CD4-positive, alpha-beta T cell treated with Interleukin-21 for 1 hour (primary cell): ENCODE measurements at places on chromosomes 1 and 21.

DNA sequence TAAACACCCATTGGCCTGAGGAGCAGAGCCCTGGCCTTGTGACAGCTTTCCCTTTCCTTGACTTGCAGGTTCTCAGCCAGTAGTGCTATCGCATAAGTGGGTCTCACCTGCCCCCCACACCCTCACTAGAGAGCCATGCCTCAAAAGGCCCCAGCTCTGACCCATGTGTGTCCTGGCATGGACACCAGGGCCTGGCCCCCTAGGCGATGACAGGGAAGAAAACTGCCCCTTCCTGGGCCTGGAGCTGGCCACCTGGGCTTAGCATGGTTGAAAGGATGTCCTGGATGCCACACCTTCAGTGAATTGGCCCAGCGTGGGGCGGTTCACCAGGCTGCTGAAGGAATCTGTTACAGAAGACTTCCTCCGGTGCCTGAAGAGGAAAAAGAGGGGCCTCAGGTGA is 18.5 kb downstream of the TTC39A start:
- DNase-seq: no peak

DNA sequence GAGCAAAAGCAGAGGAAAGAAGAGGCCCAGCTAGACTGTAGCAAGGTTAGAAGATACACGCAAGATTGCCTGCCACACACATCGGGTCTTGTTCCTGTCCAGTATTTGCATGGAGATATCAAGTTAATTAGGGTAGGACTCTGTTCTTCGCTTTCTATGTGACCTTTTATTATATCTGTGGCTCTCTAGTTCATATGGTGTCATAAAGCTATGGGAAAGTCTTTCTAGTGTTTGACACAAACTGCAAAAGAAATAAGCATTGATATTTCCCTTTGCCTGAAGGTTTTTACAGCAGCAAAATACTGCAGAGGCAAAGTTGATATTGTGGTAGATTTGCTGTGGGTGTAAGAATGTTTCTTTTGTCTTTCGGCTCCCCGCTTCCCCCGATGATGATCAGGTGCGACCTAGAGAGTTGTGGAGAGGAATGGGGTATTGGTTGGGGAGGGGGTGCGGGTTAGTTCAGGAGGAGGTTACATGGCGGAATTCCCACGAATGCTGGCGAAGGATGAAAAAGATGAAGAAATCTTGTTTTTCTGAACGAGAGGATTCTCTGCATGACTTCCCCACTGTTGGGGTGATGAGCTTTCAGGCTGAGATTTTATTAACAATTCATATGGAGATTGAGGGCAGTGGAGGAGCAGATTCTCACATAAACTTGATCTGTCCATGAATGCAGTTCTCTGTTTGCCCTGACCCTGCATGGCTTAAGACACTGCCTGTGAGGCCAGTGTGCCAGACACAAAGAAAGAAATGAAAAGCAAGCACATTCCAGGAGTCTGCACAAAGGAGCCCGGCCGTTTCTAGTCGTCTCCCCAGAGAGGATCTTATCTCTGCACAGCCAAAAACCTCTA is 550.2 kb downstream of the USP25 start:
- DNase-seq: no peak

DNA sequence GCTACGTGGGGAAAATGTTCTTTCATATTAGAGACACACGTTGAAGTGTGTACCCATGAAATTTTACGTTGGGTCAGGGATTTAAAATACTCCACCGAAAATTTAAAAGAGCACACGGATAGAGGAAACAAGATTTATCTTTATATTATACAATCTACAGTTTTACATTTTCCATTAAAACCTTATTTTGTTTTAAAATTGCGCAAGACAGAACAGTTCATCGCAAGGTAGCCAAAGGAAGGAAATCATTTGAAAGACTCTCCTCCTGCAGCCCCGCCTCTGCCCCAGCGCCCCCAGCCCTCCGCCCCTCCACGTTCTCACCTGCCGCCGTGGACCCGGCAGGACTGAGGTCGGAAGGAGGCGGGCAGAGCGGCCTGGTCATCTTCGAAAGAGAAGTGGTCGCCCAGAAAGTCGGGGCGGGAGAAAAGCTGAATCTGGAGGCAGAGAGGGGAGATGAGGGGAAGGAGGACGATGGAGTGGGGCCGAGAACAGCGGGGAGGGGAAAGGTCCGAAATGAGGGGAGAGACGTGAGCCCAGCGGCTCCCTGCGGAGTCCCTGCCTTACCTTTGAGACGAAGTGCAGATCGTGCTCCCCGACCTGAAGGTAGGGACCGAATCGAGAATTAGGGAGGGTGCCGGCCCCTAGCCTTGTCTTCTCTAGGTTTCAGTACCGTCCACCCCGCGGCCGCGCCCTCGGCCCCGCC is 18.0 kb downstream of the CRYBG2 start:
- peak; percentile 30 for DNase-seq

- no peak for DNase-seq
Measured at GRCh38 chr1:93708734-93709481, 27.3 kb upstream of the BCAR3 start.

- DNase-seq: no peak
Measured at GRCh38 chr1:93734999-93735398, 53.4 kb upstream of the BCAR3 start.

DNA sequence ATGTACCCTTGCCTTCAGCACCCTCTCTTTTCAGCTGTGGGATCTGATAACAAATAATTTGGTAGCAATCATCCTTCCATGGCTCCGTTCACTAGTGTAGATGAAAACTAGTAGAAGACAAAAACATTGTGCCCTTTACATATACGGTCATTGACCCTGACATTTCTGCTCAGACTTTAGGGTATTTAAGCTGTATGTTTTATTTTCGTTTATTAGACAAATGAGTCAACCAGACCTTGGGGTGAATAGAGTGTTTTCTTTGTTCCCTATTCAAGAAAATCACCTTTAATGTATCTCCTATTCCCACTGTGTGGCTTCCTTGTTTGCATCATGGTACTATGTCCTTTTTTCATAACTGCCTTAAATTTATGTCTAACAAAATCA is 187.3 kb downstream of the VAV3 start:
- no peak for DNase-seq

DNA sequence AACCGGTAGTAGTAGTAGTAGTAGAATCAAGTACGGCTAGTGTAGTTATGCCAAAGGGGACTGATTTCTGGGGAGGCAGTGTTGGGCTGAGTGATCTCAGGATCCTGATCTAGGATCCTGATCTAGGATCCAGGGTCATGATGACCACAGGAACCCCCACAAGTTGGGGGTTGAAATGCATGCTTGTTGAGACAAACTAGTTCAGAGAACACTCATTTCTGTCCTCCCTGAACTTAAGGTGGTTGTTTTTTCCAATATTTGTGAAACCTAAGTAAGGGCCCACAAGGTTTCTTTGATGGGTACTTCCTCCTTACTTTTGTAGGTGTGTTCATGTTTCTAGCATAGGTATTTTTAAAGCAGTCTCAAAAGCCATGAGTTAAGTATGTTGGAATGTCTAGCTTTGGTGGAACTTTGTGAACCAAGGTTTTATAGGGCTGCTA is 33.9 kb upstream of the PDC start:
- no peak for DNase-seq

GRCh38 chr1:207910591-207911354 is at the start of gene CD34:
CD34 (minus strand) TSS chr1:207911125; CDS start chr1:207911080, 45 bp downstream.
- no peak for DNase-seq
